ENCODE measurements at places on chromosomes 2 and 18. TPM values are rescaled to one million over a fixed set of nuclear protein-coding genes. Genes with fewer than 3 reads are reported as not detected.

- DNase-seq, result no peak
These were observed 8.8 kb upstream of the CABLES1 start for GRCh38 chr18:23126376-23127056.

DNA sequence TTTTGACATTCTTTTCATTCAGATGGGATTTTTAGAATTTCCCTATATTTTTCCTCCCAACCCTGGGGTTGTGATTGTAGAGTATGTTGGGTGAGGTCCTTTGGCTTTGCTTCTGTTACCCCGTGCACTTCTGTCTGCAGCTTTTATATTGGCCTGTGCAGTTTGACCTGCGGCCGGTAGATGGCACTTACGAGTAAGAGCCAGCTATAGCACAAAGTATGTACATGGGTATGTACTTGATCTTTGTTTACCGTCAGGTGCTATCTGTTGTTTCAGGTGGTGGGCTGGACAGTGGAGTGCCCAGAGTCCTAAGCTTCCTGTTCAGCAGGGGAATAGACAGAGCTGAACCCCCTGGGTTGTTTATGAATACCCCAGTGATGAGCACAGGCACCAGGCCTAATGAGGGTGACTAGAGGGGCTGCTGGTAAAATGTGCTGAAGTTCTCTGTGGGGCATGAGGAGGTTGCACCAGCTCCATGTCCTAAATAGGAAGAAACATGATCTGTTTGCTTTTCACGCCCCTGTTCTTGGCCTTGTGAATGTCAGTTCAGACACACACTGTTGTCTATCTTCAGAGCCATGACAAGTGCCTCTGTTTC, 58.9 kb upstream of the THUMPD2 start:
- no peak for DNase-seq

DNA sequence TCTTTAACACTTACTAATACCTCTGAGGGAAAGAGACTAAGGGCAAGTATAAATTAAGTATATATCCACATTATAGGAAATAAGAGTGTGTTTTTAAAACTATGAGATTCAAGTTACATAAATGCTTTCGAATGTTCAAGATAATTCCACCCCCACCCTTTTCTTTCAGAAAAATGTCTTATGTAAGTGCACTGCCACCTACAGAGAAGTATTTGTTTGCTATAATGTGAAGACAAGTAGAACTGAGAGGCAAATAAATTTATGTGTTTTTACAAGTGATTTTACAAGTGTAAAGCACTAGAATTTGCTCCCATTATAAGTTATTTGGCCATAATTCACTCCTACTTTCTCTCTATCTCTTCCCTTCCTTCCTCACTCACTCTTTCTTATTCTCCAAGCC, 99.9 kb upstream of the CRACDL start:
- no peak for DNase-seq

Gene AAMP
- total RNA-seq, result 199 TPM

Gene SLC19A3
- 0.07 TPM for total RNA-seq

GRCh38 chr2:138319616-138320015, 182.0 kb upstream of the SPOPL start:
- DNase-seq, result no peak

Gene WIPF1
- total RNA-seq, result 4.8 TPM

- DNase-seq, result peak; percentile 90
These were observed 73.9 kb downstream of the NEDD4L start for GRCh38 chr18:58117786-58118403.

- DNase-seq, result no peak
These were observed 79.0 kb downstream of the SLC66A3 start for GRCh38 chr2:11234309-11234708.

Gene CCDC68
- 1.1 TPM for total RNA-seq

DNA sequence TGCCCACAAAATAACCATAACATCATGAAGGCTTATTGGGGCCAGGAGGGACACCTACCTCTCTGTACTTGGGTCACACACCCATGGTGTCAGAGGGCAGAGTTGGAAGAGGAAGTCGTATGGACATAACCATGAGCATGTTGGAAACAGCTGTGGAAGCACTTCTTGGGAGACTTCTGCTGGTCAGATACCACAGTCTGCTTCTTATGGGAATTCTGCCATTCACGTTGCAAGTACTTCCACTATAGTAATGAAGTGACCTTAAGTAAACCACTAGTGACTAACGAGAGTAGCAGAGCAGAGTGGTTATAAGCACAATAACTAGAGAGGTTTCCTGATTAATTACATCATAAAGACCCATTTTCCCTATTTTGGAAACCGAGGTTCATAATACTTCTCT, 61.1 kb upstream of the TFPI start:
- DNase-seq, result no peak

Gene MTA3
- total RNA-seq, result 24.0 TPM

All from pulmonary artery endothelial cell (primary cell).